Activated CD8-positive, alpha-beta memory T cell treated with anti-CD3 and anti-CD28 coated beads for 48 hours (primary cell): ENCODE measurements at places on chromosomes 6 and 20.

- no peak for DNase-seq
These were observed 100.8 kb downstream of the SULF2 start for GRCh38 chr20:47684306-47685080.

DNA sequence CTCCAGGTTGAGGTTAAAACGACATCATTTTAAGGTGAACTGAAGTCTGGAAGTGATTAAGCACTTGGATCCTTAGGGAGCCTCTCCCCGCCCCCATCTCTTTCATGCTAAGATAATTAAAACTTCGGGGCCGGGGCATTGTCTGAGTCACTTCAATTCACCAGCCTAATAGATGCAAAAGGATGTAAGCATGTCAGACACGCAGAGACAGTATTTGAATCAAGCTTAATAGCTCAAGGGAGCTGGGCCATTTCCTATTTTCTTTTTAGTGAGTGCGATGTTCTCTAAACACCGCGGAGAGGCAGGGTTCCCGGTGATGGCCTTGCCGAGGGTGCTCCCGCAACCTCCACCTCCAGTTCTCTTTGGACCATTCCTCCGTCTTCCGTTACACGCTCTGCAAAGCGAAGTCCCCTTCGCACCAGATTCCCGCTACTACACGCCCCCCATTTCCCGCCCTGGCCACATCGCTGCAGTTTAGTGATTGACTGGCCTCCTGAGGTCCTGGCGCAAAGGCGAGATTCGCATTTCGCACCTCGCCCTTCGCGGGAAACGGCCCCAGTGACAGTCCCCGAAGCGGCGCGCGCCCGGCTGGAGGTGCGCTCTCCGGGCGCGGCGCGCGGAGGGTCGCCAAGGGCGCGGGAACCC lies 516 bp upstream of the IRF4 start:
- no peak for DNase-seq

GRCh38 chr6:88725111-88725975 lies 238.1 kb downstream of the RNGTT start:
- no peak for DNase-seq

DNA sequence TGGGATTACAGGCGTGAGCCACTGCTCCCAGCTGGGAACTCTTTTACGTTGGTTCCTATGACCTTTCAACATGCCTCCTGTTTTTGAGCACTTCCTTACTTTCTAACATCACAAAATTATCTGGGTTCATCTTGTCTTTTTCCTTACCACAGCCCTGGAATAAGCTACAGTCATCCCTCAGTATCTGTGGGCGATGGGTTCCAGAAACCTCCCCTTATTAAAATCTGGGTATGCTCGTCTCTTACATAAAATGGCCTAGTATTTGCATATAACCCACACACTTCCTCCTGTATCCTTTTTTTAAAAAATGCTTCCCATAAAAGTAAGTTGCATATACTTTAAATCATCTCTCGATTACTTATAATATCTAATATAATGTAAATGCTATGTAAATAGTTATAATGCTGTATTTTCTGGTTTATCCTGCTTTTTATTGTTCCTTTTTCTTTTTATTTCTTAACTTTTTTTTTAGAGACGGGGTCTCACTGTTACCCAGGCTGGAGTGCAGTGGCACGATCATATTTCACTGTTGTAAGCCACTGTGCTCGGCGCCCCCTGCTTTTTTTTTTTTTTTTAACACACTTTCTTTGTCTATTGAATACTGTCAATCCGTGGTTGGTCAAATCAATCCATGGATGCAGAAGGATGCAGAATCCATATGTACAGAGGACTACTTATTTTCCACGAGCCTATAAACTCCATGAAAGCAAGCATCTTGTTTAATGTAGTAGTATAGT lies 9.2 kb downstream of the RPF2 start:
- no peak for DNase-seq

DNA sequence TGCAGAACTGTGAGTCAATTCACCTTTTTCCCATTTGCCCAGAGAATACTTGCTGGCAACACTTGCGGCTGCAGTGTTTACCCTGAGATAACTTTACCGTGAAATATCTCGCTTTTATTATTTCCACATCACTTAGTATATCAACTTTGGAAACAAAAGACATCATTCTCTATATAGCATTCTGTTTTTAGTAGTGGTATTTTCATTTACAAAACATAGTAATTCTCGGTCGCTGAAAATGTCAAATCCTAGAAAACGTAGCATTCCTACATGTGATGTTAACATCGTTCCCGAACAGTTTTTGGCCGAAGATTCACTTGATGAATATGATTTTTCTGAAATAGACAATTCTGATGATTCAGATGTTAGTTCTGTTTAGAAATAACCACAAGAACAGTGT lies 52.0 kb downstream of the NHLRC1 start:
- DNase-seq = no peak

DNA sequence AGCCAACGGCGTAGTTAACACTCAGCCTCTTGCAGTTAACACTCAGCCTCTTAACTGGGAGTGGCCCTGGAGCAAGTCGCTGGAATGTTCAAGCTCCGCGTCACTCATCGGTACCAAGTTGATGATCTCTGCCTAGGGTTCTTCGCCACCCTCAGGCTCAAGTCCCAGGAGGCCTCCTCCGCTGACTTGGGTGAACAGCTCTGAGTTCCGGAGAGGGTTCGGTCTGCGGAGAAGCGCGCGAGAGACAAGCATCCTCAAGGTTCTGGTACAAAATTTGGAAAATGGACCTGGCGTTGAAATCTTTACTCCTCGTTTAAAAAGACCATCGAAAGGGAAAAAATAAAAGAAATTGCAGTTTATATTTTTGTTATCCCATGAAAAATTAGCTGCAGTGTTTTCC lies 876 bp upstream of the DSP start:
- no peak for DNase-seq

DNA sequence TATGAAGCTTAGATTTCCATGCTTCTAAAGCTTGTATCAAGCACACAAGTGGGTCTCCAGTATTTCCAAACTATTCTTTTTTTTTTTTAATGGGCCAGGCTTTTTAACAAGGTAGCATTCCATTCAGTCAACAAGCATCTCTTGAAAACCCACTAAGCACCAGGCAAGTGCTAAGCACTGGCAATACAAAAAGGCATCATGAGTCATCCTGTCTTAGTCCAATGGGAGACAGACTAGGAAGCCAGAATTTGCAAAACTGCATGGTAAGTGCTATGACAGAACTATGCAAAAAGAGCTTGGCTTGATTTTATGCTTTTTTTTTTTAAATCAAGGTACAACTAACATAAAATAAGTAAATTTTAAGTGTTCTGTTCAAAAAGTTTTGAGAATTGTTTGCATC lies 109.3 kb upstream of the DST start:
- no peak for DNase-seq

GRCh38 chr6:42138630-42139619 lies 3.5 kb downstream of the C6orf132 start:
- DNase-seq = no peak

GRCh38 chr6:157943249-157943963 lies 38.3 kb upstream of the SYNJ2 start:
- no peak for DNase-seq

DNA sequence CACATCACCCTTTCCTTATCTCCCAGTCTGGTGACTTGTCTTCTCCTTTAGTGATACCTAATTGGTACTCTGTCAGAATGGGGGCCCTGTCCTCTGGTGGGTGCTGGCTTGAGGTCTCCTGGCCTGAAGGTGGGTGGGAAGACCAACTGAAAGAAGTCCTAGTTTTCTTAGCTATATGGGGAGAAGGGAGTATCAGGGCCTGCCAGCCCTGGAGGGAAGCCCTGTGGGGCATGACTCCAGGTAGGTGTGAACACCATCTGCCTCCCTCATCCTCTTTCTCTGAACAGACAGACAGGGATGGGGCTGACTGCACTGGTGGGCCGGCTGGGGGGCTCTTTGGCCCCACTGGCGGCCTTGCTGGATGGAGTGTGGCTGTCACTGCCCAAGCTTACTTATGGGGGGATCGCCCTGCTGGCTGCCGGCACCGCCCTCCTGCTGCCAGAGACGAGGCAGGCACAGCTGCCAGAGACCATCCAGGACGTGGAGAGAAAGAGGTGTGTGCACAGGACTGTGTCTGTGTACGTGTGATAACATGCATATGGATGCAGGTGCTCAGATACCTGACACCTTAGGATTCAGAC lies 4.8 kb downstream of the CRIP3 start:
- no peak for DNase-seq

- DNase-seq = no peak
These were observed 228.3 kb downstream of the ARHGAP18 start for GRCh38 chr6:129481706-129482105.

GRCh38 chr6:139708337-139709199 lies 334.1 kb upstream of the CITED2 start:
- DNase-seq = no peak
